Prostate gland (tissue), 2 donors: ENCODE measurements at places on chromosomes 3 and 15. TPM values are rescaled to one million over a fixed set of nuclear protein-coding genes. Genes with fewer than 3 reads are reported as not detected.

CLDN18 gene
- total RNA-seq, result not detected

DNA sequence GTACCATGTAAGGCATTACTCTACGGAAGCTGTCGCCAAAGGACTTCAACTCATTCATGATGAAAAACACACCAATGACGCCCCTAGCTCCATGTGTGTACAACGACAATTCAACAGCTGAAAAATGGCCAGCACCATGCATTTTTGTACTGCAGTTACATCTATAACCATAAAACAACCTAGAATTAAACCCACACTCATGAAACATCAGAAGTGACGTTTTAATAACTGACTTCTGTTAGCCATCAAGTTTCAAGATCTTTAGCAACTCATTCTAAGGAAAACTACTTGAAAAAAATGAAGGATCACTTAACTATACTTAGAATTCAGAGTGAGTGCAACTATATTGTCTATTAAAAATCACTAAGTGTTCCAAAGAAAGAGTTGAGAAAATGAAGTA lies 84.9 kb downstream of the RFTN1 start:
- no peak overlapping the region for H3K27ac ChIP-seq
- no peaks in the 10 kb centered on the region for H3K4me1 ChIP-seq
- H3K4me3 ChIP-seq, result no peak overlapping the region
- H3K27me3 ChIP-seq, result no peaks in the 10 kb centered on the region
- DNase-seq, result no peak

DNA sequence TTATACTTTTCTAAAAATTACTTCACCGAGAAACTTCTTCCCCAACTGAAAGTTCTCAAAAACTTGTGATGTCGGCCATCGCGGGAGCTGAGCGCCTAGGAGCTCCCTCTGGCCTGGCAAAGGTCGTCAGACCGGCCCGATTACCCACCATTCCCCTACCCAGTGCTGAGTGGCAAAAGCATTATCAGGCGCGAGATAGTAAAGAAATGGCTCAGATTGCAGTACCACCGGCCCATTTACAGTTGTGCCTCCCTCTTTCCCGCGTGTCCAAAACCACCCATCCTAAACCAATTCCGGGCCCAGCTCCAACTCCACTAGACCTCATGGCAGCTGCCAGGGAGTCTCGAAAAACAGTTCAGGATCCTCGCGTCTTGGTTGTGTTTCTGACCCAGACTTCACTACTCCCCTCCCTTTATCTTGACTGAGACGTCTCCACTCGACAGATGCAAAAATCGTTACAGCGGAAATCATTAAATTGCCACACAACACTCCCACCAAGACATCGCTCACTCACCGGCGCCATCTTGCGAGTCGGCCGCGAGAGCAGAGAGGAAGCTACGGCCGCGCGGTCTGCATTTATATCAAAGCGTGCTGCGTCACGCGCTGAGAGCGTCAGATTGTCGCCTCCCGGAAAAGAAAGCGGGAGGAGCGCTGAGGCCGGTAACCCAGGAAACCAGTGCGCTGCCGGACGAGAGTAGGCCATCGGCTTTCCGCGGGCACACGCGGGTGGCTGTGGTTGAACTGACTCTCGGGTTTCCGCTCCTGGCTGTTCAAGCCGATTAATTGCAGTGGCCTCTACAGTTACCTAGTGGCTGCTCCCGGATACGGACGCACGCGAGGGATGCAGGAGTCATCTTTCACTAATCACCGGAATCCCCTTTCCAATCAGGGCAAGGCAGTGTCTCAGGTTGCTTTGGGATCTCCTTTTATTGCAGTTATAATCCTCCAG lies at the start of gene RPL22L1:
RPL22L1 (minus strand) TSS at position 551 of the 949 bp plus-strand sequence; CDS start at position 523, 28 bp downstream.
- H3K4me1 ChIP-seq, result no peaks in the 10 kb centered on the region
- no peaks in the 10 kb centered on the region for H3K27me3 ChIP-seq
- DNase-seq, result peak; percentile 95
- H3K27ac ChIP-seq, result peak within 1 kb of the TSS; percentile 76
- peak within 1 kb of the TSS; percentile 47 for H3K4me3 ChIP-seq

DNA sequence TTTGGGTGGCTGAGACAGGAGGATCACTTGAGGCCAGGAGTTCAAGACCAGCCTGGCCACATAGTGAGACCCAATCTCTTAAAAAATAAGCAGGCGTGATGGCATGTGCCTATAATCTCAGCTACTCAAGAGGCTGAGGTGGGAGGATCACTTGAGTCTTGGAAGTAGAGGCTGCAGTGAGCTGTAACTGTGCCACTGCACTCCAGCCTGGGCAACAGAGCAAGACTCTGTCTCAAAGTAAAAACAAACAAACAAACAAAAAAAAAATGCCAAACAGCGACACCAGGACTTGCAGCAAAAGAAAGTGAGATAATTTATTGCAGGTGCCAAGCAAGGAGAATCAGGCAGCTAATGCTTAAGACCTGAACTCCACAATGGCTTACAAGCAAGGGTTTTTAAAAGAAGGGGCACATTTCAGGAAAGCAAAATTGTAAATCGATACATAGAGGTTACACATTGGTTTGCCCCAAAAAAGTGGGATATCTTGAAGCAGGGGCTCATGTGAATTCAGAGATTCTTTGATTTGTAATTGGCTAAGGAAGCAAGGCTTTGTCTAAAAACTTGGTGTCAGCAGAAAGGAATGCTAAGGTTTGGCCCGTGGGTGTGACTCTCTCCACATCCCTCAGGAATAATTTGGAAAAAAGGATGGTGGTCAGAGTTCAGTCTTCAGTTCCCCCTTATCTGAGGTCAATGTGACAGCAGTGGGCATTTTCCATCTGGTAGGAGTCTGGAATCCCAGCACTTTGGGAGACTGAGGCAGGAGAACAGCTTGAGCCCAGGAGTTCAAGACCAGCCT lies 5.2 kb upstream of the MPI start:
- DNase-seq, result no peak
- no peaks in the 10 kb centered on the region for H3K4me1 ChIP-seq
- H3K27ac ChIP-seq, result no peak overlapping the region
- H3K36me3 ChIP-seq, result no peaks in the 10 kb centered on the region
- H3K27me3 ChIP-seq, result no peaks in the 10 kb centered on the region
- no peak overlapping the region for H3K4me3 ChIP-seq
